Tibial artery (tissue), 4 donors: ENCODE measurements at places on chromosomes 5 and 9.
A peak's percentile ranks its signal among the peaks of the same experiment; 100 is the strongest.

DNA sequence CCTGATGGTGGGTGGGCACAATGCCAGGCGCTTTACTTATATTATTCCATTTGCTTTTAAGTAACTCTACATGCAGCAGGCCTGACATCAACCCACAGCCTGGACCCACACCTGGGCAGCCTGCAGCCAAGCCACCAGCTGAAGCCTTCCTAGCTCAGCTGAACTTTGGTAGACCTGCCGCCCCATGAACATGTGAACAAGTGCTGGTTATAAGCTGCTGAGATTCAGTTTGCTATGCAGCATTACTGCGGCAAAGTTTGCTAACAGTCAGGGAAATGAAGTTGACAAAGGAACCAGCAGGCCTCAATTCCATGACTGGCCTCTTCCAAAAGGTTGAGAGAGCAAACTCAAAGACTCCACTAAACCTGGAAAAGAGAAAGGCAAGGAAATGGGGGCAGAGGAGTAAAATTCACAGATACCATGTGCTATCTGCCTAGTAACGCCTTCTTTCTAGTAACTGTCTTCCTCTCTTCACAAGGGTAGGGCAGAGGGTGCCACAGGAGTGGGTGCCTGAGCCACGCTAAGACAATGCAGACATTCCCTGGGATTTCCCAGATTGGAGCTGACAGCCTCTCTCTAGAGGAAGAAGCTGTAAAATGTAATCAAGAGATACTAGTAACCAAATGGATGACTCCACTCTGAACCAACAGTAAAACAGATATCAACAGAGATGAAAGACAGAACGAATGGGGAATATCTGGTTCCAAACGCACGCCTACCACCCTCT, 2.9 kb downstream of the BOD1 start:
- no peak for DNase-seq

DNA sequence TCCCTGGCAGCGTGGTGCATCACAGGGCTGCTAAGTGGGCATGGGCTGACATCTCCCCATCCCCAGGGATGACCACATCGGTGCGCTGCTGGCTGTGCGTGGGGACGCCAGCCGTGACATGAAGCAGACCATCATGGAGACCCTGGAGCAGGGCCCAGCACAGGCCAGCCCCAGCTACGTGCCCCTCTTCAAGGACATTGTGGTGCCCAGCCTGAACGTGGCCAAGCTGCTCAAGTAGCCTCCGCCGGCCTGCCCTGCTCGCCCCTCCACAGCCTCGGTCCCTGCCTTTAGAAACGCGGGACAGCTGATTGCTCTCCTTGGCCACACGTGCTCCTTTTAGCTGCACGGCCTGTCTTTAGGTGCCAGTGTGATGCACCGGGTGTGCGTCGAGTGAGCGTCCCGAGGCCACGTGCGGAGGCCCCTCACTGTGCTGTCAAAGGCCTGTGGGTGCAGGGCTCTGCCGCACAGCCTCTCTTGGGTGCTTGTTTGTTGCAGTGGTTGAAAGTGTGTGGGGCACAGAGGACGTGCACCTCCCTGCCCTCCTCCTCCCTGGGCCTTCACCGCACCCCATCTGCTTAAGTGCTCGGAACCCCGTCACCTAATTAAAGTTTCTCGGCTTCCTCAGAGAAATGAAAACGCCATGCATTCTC, 23.8 kb downstream of the EXOC3 start:
- peak; percentile 56 for DNase-seq

DNA sequence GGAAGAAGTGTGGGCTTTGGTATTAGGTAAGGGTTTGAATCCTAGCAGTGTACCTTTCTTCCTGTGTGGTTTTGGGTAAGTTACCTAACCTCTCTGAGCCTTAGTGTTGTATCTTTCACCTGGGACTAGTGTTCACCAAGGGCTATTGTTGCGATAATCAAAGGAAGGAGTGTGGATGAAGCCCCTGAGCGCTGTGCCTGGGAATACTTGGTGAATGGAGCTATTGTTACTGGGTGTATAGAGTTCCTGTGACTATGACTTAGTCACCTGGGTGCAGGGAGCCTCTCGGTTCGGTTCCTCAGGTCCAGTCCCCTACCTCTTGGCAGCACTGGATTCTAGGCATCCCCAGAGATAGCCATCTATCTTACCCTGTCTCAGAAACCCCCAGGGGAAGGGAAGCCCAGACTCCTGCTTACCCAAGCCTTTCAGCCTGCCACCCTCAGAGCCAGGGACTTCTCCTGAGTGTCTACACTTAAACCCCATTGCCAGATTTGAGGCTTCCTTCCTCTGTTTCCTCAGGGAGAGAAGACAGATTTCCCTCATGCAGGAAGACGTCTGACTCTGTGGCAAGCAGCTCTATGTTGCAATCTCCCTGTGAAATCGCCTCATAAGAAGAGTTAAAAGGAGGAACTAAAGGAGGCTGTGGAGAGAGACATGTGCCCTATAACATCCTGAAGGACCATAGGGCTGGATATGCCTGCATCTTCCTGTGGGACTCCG, 181.0 kb upstream of the PITX1 start:
- DNase-seq = peak; percentile 47

GRCh38 chr5:43245724-43246385, 53.8 kb downstream of the NIM1K start:
- no peak for DNase-seq

DNA sequence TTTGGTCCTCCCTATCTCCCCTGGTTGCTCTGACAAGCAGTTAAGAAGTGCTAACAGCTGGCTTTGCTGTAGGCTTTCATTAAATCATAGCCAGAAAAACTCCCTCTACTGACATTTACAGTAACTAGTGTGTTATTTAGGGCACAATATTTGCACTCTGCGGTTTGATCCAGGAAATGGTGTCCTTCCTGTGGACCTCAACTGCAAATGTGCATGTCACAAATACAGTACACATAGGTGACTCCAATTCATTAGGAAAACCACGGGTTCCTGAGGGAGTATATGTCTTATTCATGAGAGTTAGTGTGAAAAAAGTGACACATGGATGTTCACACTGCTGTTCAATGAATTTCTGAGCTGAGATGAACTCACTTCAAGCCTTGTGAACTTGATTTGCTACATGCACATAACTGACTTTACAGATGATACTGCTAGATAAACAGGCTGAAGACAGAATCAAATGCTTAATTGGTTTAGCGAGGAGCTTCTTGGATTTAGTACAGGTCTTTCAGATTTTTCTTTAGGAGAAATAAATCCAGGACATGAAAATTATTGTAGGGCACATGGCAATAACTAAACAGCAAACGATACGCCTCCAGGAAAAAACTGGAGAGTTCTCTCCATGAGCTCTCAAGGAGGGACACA, 281.5 kb downstream of the EFNA5 start:
- no peak for DNase-seq

- no peak for DNase-seq
Measured at GRCh38 chr5:134582281-134582680, 50.3 kb downstream of the SAR1B start.

DNA sequence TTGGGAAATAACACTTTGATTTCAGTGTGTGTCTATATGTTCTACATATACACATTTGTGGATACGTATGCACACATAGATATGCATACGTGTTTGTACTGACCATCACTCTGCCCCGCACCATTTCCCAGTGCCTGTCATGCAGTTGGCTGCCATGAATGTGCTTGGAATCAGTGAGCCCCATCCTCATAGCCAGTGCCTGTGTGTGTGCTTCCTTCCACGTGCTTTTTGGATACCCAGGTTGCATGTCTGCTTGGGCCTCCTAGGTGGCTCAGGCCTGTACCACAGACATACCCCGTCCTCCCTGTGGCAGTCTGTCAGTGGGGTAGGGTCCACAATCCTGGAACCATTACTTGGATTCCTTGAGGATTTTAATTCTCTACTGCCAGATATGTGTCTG, 243.6 kb downstream of the FANCC start:
- peak; percentile 18 for DNase-seq

DNA sequence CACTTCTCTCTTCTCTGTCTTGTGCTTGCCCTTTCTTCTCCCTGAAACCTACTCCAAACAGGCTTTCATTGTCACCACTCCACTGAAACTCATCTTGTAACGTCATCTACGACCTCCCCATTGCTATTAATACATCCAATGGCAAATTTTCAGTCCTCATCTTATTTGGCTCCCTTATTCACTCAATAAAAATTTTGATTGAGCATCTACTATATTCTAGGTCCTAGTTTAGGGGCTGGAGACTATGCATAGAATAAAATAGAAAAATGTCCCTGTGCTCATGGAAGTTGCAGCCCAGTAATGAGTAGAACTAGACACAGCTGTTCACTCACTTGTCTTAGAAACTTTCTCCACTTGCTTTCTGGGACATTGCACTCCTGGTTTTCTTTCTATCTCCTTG, 24.9 kb upstream of the FSTL4 start:
- DNase-seq = no peak

DNA sequence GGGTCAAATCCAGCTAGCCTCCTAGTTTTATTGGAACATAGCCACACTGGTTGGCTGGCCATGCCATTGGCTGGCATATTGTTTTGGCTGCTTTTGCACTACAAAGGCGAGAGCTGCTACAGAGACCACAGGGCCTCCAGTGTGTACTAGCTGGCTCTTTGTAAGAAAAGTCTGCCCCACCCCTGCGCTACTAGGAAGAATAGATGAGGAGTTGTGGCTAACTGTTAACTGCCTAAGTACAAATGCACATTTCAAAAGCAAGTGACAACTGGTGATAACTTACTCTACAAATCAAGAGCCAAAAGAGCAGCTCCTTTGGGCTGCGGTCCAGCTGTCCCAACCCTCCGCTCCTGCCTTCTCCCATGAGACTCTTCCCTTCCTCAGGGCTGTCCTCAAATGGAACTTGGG, 63.9 kb downstream of the SERINC5 start:
- no peak for DNase-seq

- no peak for DNase-seq
Measured at GRCh38 chr9:134295101-134295745, 31.0 kb upstream of the RXRA start.

DNA sequence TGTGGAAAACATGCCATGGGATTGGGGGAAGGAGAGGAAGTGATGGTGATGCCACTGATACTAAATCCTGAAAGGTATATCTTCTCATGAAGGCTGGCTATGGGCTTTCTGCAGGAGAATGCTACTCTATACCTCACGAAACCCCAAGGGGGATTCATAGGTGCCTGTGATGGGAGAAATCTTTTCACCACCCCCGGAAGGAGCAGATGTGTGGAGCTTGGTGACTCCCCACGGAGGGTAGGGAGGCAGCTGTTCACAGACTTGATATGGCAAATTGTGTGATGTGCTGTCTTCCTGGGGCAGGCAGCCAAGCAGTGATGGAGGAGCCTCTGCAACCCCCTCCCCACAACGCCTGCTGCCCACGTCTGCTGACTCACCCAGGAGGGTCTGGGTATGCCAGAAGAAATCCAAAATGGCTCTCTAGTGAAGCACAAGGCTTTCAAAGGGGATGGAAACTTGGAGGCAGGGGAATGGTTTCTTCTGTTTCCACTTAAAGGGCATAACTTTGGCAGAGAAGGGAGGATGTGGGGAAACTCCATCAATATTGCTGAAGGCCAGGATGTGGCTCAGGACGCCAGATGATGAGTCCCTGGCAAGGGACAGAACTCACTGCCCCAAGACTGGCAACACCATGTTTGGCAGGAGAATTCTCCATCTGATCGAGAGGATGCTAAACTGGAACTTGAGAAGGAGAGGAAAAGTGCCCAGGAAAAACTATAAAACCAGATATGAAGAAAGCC, 188.3 kb downstream of the GABBR2 start:
- DNase-seq = no peak

GRCh38 chr5:76863001-76863400, 13.2 kb downstream of the S100Z start:
- DNase-seq = no peak

DNA sequence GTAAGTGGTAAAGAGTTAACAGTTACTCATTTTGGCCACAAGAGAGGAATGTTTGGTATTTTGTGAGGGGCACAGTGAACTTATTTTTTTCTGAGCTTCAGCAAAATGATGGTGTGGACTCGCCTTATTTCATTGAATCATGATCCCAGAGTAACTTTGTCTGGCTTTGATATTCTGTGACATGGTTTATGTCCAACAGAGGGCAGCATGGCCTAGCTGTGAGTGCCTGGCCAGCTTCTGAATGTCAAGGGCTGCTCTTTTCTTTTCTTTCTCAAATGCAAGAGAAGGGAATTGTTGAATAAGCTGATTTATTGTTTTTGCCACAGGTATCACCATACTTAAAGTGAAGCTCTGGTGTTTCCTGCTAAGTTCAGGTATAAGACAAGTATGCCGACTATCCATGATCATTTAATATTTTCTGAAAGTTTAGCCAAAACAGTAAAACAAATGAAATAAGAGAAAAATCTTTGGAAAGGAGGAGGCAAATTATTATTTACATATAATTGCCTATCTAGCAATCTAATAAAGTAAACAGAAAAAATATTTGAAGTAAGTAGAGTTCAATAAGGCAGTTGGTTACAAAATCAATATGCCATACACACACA, 31.7 kb downstream of the MRPL22 start:
- no peak for DNase-seq

GRCh38 chr5:169811023-169811422, 169.3 kb downstream of the INSYN2B start:
- no peak for DNase-seq

DNA sequence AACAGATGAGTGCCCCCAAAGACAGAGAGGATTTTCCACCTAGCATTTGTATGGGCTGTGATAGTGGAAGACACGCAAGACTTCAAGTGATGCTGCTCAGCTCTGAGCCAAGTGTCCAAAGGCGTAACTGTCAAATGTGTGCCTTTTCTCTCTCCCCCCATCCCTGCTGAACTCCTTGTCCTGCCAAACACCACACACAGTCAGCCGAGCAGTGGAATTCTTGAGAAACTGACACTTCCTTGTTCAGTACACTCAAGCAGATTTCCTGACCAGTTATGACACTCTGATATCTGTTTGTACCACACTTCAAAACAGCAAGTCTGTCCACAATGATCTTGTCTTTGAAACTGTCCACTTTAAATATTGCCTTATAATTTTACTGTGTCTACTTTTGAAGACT, 166.4 kb downstream of the PIK3R1 start:
- peak; percentile 84 for DNase-seq

DNA sequence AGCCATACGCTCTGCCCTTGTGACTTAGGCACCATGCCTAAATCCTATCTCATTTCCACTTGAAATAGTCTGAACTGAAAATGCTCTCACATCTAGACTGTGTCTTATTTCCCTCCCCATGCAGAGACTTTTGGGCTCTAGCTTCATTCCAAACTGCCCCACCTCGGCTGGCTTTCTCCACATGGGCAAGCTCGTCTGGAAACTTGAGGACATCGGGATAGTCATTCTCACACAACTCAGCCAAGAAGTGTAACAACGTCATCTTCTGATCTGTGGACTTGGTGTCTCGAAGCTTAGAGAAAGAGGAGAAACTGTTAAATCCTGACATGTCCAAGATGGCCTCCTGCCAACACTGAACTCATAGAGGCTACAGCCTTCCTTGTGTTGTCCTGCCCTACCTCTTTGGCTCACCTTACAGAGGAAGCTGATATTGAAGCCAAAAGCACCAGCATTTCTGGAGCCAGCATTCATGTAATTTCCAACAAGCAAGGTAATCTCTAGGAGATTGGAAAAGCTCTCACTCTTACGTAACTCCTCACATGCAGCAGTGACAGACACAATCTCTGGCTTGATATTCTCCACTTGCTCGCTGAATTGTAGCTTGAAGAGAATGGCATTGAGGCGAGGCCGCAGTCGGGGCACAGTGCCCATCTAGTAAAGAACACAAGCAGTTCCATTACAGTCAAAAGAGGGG, 39.6 kb downstream of the PCDHGC5 start:
- no peak for DNase-seq
